ENCODE measurements at places on chromosomes 1 and 21.

DNA sequence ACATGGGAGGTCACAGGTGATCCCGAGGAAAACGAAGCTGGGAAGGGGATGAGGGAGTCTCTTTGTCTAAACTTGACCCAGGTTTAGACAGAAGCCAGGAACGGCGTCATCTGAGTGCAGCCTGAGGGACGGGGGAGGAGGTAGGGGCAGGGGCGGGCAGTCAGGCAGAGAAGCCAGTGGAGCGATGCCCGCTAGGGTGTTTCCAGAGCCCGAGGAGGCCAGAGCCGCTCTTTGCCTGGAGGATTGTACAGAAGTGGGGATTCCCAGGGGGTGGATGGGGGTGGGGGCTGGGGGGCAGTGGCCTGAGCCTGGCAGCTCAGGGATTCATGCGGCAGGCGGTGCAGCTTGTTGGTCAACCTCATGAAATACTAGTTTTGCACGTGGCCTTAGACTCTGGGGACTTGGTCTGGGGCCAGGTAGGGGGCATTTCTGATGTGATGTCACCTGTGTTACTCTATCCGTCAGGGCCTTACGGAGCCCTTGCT is 58.4 kb downstream of the VPS26C start:
- no peak for DNase-seq

DNA sequence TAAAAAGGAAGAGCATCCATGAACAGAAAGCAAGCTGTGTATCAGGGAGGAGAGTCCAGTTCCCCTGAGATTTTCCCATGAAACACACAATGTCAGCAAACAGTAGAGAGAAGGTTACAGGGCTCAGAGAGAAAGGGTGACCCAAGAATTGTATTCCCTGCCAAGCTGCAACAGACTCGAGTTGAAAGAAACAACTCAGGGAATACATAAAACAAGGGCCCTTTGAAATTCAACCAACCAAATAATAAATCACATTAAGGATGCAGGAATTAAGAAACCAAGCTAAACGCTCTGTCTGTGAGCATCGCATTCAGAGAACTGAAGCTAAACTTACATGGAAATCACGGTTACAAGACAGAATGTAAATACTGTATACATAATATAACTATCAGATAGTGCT is 20.2 kb downstream of the S100A16 start:
- DNase-seq = no peak

- DNase-seq = no peak
Observed at GRCh38 chr1:4312024-4312423, 342.4 kb upstream of the AJAP1 start.

DNA sequence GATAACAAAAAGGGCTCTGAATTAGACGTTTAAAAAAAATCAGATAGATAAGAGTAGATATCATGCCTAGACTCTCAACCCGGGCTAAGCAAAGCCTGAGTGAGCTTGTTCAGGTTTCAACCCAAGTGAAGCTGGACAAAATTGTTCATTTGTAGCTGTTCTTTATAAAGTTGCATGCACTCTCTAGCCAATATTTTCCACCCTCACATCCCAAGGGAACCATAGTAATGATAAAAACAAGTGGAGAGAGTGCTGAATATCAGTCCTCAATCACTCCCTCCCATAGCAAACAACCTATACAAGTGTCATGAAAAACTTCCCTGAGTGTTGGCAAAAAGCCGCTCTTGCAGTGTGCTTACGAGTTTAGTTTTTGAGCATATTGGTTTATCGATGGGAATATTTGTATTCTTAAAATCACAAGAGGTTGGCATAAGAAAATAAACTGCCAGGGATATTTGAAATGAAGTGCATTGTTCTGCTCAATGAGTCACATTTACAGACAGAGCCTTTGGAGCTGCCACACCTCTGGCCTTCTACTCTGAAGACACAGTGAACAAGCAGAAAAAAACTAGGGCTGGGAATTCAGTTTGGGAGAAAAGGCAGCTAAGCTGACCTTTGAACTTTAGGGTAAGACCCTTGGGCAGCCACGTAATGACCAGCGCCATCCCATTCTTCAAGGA is 2.2 kb upstream of the CLCA2 start:
- no peak for DNase-seq

DNA sequence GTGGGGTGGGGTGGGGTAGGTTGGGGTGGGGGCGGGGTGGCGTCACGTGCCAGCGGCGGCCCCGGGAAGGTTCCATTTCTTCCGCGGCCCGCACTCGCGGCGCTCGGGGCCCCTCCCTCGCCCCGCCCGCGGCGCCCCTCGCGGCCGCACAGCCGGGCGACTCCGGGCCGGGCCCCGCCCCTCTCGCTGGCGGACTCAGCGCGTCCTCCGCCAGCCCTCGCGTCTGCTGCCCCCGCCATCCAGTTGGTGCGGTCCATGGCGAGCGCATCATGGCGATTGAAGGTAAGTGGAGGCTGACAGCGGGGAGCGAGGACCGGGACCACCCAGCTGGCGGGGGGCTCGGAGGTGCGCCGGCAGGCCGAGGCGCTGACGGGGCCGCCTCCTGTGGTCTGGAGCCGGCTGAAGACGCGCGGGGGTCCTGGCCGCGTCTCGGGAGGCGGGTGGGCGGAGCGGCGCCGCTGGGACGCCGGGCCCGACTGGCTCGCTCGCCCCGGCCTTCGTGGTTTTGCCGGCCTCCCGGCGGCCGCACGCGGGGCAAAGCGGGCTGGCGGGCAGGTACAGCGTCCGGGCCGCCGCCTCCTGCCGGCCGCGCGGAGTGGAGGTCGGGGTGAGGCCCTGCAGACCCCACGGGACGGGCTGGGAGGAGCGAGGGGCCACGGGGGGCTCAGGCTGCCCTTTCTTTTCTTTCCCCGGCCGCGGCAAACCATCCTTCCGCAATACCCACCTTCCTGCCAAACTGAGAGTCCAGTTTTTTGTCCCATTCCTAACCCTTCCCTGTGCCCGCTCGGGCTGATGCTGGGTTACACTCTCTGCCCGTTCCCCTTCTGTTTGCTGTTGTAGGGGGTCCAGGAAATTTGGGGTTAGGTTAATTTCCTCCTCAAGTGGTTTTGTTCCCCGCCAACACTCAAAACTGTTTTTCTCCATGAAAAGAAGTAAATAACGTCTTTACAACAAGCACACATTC is at the start of gene SYT14:
TSS of gene SYT14 (plus strand) at position 222 of the 964 bp plus-strand sequence. CDS start at position 270, 48 bp downstream.
- DNase-seq = no peak

DNA sequence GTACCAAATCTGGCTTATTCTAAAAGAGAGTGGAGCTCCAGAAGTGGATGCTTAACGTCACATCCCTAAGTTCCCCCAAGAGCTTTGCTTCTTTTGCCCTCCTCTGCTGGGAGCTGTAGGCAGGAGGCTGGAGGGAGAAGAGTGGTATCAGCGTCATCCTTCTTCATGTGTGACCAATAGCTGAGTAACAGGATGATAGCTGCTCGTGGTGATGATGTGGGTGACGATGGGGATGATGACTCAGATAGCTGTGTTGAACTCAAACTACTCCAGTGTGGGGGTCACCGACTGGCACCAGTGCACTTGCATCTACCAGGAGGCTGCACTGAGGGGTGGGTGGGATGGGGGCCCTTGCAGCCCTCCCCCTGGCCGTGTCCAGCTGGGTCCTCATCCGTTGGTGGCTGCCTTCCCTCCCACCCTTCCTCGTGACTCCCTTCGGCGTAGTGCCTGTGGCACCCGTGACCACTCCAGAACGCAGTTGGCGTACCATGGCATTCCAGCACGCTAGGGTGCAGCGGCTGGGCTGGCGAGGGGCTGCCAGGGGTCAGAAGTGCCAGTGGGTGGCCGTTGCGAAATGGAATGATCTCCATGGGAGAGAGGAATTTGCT is 1.1 kb downstream of the IGFN1 start:
- peak; percentile 25 for DNase-seq

- no peak for DNase-seq
Observed at GRCh38 chr21:32308696-32309095, 10.0 kb downstream of the MRAP start.

GRCh38 chr1:211896958-211897357 is 66.4 kb upstream of the LPGAT1 start:
- no peak for DNase-seq

- DNase-seq = no peak
Observed at GRCh38 chr1:153941826-153942725, 4.4 kb downstream of the DENND4B start.

DNA sequence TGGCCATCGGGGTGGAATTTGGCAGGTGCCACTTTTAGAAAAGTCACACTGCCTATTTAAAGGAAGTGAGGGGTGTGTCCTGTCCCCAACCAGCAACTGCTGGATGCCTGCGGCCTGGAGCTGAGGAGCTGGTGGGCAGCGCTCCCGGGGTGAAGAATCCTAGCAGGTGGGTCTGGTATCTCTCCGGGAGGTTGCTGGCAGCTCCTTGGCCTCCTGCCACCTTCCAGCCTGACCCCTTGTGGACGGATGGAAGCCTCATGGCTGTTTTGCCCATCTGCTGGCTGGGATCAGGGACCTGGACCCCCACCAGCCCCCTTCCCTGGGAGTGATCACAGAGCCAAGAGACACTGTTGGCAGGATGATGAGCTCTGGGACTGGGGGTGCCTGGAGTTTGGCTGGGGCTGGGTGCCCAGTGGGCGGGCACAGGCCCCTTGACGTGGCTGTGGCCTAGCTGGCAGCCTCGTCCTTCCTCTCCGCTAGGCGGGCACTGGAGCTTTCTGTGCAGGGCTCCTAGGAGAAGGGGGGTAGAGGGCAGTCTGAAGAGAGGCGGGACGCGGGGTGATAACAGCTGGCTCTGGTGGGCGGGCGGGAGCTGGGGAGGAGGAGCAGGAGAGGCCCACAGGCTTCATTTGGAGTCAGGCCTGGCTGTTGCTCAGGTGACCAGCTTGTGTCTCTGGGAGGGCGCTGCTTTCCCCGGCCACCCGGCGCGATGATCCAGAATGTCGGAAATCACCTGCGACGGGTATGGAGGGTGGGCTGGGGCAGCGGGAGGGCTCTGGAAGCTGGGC is at the start of gene ACOT11:
TSS of gene ACOT11 (plus strand) at position 628 of the 788 bp plus-strand sequence. CDS start at position 710, 82 bp downstream.
- DNase-seq = no peak

DNA sequence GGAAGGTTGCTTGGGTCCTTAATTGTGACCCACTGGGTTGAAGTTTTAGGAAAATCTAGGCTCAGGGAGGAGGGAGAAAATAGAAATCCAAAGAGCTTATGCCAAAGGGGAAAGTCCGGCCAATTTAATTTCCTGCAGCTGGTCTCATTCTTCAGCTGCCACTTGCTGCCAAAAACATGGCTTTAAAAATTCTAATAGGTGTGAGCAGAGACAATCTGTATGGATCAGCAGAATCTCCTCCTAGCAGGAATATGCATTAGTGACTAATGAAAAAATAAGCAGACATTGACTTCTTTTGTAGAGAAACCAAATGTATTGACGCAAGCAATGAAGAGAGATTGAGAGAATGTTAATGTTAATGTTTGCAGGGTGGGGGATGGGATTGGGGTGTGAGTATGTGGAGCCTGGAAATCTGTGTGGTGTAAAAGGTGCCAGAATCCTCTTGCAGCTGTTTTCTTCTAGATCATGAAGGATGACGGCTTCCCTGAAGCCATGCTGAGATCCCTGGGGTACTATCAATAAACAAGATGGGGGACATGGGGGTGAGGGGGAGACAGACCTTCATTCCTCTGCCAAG is 35.3 kb downstream of the VWA5B1 start:
- no peak for DNase-seq

DNA sequence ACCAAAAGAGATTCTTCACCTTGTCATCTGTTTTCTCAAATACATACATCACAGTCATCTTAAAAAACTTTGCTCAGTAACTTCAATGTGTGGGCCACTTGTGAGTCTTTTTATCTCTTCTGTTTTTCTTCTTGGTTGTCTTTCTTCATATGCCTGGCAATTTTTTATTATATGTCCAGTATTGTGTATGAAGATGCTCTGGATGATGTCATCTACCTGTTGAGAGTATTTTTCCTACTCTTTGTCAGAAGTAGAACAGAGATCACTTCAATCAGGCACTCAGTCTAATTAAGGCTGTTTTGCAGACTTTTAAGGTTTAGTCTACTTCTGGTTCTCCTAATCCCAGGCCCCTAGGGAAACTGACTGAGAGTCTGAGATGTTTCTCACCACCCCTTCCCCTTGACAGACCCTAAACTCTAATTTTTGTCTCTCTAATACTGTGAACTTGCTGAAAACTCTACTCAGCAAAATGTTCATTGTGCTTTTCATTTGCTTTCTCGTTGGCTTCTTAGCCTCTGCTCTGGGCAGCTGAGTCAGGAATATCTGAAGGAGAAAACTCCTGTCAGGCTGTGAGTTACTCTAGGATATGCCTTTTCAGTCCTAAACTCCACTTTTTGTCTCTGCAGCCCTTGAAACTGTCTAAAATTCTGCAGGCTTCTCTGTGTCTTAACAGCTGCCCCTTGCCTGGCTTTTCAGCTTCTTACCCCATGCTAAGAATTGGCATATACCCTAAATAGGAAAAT is 33.0 kb upstream of the DNAJC6 start:
- DNase-seq = no peak

DNA sequence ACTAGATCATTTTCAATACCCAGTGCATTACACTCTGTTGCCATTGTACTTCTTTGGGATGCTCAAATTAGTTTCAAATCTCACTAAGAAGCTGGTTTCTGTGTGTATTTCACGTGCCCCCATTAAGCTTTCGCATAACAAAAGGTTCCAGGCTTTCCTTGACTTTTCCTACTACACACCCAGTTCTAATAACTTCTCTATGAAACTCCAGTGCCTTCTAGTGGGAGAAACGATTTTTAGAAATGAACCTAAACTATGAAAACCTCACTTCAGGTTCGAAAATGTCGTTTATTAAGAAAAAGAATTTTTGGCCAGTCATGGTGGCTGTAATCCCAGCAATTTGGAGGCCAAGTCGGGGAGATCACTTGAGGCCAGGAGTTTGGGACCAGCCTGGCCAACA is 2.8 kb downstream of the CFHR4 start:
- no peak for DNase-seq

GRCh38 chr1:219676012-219676765 is 63.3 kb upstream of the ZC3H11B start:
- DNase-seq = no peak

DNA sequence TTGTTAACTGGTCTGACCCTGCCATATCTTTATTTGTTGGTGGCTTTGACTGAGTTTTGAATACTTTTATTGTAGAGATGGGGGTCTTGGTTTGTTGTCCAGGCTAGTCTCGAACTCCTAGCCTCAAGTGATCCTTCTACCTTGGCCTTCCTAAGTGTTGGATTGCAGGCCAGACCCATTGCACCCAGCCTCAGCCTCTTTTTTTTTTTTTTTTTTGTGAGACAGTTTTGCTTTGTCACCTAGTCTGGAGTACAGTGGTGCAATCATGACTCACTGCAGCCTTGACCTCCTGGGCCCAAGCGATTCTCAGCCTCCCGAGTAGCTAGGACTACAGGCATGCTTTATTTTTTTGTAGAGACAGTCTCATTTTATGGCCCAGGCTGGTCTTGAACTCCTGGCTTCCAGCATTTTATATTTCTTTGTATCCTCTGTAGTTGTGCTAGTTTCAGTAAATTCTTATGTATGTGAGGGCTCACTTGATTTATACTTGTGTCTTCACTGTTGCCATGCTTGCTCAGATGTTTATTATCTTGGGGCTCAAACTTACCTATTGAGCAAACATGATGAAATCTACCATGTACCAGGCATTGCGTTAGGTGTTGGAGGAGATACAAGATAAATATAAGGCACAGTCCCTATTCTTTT is 24.1 kb downstream of the THRAP3 start:
- DNase-seq = no peak

All from activated naive CD4-positive, alpha-beta T cell treated with anti-CD3 and anti-CD28 coated beads, Interleukin-2, amount 50 U/mL, for 16 hours (primary cell).